Hippocampal formation (tissue), 2 donors: ENCODE measurements at places on chromosomes 11 and 22.

DNA sequence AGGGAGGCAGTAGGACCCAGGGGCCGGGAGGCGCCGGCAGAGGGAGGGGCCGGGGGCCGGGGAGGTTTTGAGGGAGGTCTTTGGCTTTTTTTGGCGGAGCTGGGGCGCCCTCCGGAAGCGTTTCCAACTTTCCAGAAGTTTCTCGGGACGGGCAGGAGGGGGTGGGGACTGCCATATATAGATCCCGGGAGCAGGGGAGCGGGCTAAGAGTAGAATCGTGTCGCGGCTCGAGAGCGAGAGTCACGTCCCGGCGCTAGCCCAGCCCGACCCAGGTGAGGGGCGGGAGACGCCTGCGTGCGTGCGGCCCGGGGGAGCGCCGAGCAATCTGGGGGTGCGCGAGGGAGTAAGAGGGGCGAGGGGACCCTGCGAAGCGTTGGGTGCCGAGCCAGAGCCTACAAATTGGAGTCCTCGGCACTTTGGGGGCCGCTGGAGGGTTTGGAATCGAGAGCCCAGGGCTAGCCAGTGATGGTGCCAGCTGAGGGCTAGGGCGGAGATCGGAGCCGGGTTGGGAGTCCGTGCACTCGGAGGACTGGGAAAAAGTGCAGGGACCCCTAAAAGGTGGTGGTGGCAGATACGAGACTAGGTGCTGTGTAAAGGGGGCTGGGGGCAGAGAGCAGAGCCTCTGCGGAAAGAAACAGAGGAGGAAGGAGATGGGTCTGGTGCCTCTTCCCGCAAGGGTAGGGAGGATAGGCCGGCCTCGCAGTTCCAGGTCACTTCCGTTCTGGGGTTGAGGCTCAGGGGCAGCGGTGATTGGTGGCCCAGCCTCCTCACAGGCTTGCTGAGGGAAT lies at the start of gene SERPINH1:
Gene SERPINH1 (plus strand): TSS at position 206 of the 788 bp plus-strand sequence. CDS start 4,097 bp downstream, outside the sequence.
- peak; percentile 22 for DNase-seq

DNA sequence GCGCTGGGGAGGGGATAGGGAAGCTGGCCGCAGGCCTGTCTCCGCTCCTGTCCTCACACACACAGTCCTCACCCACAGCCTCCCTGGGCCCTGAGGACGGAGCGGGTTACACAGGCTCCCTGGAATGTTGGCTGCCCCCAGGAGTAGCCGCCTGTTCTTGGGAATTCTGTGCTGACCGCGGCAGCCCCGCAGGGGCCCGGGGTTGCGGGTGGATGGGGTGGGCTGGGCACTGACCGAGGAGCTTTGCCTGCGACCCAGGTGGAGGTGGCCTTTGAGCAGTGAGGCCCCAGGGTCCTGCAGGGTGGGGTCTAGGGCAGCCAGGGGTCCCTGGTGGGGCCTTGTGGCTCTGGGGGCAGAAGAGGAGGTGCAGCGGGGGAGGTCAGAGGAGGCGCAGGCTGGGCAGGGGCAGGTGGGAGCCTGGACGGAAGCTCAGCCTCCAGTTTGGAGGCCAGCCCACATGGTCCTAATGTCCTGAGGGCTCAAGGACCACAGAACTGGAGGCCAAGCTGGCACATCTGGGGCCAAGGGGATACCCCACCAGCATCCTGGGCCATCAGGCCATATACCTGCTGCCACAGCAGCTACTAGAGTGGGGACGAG lies 6.6 kb upstream of the MRGPRG start:
- DNase-seq, result no peak

DNA sequence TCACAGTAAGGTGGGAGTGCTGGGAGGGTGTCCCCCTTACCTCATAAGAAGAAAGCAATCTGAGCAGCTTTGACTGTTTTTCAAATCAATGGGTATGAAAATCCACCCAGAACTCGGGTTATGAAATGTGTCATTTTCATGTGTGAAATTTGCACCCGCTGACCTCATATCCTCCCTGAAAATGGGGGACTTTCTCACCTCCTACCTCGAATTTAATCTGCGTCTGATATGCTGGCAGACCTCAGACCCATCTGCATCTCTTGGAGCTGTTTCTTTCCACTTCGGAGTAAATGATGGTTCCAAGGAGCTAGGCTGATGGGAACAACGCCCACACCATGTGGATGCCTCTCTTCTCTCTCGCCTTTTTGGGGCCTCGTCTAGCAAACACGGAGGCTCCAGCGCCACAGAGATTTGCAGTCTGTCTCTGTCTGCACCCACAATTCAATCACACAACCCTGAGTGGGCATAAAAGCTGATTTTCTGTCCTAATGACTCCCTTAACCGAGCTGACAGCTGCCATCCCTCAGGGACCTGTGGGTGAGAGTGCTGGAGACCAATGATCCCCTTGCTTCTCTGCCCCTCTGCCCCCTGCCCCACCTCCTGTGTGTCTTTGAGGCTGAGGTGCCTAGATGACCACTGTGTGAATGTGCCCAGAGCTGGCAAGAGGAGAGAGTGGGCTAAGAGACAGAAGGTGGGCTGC lies 71.0 kb downstream of the TRIM29 start:
- DNase-seq, result no peak

DNA sequence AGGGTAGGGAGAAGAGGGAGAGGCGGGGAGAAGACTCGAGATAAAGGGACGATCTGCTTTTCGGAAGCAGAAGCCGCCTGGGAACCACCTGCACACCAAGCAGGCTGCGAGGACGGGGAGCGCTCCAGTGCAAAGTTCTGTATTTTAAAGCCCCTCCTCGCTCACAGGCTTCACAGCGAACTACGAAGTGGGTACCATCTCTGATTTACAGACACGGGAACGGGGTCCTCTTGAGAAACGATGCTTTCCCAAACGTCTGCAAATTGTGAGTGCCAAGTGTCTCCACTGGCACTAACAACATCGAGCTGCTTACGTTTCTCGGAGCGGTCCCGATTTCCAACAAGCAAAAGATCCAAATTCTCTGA lies 700 bp upstream of the STX3 start:
- DNase-seq, result no peak

DNA sequence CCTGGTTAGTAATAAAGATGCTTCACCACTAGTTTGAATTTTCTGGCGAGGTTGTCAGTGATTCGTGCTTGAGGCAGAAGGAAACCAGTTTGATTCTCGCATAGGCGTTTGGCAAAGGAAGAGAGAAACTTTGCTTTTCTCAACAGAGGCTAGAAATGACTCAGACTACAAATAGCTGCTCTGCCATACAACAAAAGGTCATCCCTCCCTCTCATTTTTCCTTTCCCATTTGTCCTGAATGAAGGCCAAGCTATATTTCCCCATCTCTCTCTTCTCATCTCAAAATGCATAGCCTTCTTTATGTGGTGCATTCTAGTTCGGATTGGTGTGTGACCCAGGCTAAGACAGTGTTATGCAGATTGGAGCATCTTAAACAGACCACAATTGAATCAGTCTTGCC lies 741.4 kb downstream of the NTM start:
- DNase-seq, result no peak

- DNase-seq, result no peak
These were observed 61.6 kb downstream of the C22orf31 start for GRCh38 chr22:28999919-29000556.

- no peak for DNase-seq
These were observed 60.0 kb downstream of the COMMD9 start for GRCh38 chr11:36229091-36229705.

- DNase-seq, result no peak
These were observed 35.6 kb upstream of the ACER3 start for GRCh38 chr11:76824980-76825725.

GRCh38 chr22:50162391-50162956 lies 8.1 kb upstream of the PANX2 start:
- DNase-seq, result no peak

- no peak for DNase-seq
These were observed 985 bp downstream of the MPZL2 start for GRCh38 chr11:118263112-118263511.

GRCh38 chr22:32482708-32483107 lies 8.1 kb downstream of the FBXO7 start:
- DNase-seq, result no peak

GRCh38 chr22:47130883-47131631 lies 368.6 kb downstream of the TBC1D22A start:
- DNase-seq, result no peak

GRCh38 chr11:44758983-44759382 lies 32.2 kb downstream of the TSPAN18 start:
- no peak for DNase-seq

DNA sequence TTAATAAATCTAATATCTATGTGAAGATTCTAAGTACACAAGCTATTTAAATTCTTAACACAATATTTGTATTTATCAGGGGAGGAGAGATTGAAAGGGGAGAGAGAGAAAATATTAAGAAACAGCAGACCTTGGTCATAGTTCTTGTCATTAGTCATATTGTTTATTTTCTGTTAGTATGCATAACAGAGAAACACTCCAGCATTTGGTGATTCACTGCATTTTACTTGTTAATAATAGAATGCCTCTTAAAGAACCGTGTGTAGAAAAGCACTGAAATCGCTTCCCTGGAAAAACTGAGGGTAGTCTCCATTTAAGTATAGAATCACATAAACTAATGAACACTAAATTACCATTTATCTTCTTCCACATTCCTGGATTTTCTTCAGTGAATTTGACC lies 122.7 kb upstream of the TRPC6 start:
- DNase-seq, result no peak

DNA sequence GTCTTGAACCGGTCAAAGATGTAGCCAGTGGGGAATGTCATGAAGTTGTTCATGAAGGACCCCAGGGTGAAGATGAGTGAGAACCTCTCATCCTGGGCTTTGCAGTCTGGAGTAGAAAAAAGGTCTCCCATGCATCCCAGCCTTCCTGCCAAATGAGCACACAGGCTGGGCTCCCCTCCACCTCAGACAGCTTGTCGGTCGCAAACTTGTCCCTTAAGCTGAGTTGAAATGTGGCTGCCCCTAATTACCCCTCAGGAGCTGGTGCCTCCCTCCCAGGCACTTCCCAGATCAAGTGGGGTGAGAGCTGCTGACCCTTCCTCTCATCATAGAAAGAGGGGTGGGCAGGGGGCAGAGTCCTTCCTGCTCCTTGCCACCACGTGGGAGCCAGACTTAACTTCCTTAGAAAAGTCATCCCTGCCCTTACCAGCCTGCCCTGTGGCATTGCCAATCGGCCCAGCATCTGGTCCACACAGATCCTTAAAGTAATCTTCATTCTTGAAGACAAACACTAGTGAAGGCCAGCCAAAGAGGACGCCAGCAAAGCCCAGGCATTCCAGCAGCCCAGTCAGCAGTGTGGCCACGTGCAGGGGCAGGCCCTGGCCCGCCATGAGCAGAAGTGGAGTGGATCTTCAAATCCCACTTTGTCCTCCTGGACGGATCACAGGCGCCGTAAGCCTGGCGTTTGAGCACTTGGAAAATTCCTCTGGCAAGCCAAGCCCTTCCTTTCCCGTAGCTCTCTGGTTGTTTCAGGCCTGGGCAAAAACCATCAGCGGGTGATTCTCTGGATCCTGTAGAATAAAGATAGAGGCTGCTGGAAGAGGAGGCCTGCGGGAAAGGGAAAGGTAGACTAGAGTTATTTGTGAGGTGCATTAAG lies 1.1 kb downstream of the SLC43A3 start:
- no peak for DNase-seq

DNA sequence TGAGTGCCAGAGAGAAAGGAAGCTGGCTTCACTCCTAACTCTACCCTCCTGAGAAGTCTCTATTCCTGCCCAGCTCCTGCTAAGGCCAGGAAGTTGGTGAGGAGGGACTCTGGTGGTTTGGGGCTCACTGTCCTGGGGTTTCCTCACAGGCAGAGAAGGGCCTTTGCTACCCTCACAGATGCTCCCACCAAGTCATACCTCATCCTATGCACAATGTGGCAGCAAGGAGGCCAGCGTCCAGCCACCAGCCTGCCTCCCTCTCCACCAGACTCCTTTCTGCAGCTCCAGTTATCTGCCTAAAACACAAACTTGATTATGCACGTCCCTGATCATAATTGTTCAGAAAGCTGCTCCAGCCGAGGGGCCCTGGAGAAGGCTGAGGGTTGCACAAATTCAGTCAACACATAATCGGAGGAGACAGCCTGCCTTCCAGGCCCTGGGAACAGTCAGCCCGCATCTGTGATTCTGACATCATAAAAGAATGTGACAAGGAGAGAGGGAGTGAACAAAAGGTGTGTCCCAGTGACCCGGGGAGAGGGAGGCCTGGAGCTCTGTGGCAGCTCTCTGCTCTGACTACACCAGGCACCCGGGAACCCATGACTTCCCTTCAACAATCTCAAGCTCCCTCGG lies 28.8 kb downstream of the DKK3 start:
- no peak for DNase-seq

- DNase-seq, result no peak
These were observed 13.9 kb upstream of the NAV2 start for GRCh38 chr11:19698493-19699292.

GRCh38 chr11:120074076-120074475 lies 63.8 kb downstream of the TRIM29 start:
- no peak for DNase-seq

GRCh38 chr11:124176925-124177715 lies 6.0 kb upstream of the OR10D3 start:
- no peak for DNase-seq

- no peak for DNase-seq
These were observed 134.7 kb upstream of the PGR start for GRCh38 chr11:101264306-101264705.

- DNase-seq, result no peak
These were observed 26.4 kb upstream of the OAF start for GRCh38 chr11:120184371-120184945.

DNA sequence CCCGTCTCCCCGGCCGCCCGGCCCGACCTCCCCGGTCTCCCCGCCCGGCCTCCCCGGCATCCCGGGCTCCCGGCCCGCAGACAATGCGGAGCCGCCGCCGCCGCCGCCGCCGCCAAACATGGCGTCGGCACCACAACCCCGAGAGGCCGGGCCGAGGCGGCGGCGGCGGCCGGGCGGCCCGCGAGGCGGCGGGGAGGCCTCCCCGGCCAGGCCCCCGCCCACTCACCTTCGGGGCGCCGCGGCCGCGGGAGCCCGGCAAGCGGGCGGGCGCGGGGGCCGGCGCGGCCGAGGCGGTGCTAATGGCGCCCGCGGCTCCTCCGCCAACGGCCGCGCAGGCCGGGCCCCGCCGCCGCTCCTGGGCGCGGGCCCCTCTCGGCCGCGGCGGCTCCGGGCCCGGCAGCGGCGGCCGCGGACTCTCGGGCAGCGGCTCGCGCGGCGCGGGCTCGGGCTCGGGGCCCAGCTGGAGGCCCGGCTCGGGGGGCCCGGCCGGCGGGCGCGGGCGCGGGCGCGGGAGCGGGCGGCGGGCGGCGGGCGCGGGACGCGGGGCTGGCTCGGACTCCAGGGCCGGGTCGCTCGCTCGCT lies 311 bp downstream of the BRD1 start:
- DNase-seq, result no peak

- no peak for DNase-seq
These were observed 6.7 kb upstream of the DIXDC1 start for GRCh38 chr11:111930472-111930871.

GRCh38 chr11:67369801-67370284 lies 3.6 kb downstream of the CLCF1 start:
- no peak for DNase-seq

DNA sequence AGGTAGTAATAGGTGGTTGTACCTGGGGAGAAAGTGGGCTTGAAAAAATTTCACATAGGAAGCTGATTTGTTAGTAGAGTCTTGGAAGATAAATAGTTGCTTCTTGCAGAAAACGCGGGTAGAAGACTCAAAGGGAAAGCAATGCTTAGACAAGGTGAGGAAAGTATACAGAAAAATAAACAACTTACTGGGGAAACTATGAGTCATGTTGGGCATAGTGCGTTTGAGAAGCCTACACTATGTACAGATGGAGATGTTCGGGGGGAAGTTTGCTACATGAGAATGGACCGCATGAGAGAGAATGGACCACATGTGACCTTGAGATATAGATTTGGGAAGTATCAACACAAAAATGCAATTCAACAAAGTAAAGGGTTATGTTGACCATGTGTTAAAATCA lies 86.7 kb upstream of the DDI1 start:
- DNase-seq, result no peak

GRCh38 chr11:60991457-60991856 lies 20.0 kb downstream of the CD6 start:
- DNase-seq, result no peak
